ENCODE measurements at places on chromosomes 6 and 20. TPM values are rescaled to one million over a fixed set of nuclear protein-coding genes. Genes with fewer than 3 reads are reported as not detected.

WFDC10B gene
- not detected for total RNA-seq

THEMIS gene
- total RNA-seq = 25.0 TPM

APCDD1L gene
- total RNA-seq = not detected

EGFL8 gene
- total RNA-seq = 0.73 TPM

BTNL2 gene
- not detected for total RNA-seq

PRDM13 gene
- total RNA-seq = under 0.01 TPM

CST2 gene
- not detected for total RNA-seq

ULBP3 gene
- 0.84 TPM for total RNA-seq

Data from mononuclear cell (primary cell).